Right renal pelvis (tissue), 4 donors: ENCODE measurements at places on chromosomes 7 and 10. TPM values are rescaled to one million over a fixed set of nuclear protein-coding genes. Genes with fewer than 3 reads are reported as not detected.

DNA sequence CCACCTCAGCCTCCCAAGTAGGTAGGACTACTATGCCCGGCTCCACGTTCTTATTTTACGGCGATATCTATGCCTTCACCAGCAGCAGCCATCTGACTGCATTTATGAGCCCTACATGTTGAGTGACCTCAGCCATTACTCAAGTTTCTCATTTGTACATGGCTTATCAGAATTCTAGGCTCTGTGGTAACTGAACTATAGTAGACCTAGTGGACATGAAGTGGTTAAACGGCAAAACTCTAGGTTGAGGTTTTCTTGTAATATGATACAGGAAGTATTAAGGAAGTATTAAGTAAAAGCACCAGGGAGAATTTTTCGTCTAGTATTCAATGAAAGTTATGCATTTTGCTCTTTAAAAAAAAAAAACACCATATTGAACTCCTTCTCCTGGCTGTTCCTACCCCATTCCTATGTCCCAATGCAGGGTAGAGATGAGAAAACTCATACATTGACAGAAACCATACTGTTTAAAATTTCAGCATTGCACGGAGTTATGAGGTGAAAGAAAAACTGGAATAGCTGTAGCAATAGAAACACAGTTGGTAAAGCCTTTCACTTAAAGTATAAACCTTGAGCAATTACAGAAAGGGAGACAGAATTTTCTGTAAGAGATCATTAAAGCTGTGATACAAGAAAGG lies 39.8 kb upstream of the EPC1 start:
- no peak for DNase-seq

DNA sequence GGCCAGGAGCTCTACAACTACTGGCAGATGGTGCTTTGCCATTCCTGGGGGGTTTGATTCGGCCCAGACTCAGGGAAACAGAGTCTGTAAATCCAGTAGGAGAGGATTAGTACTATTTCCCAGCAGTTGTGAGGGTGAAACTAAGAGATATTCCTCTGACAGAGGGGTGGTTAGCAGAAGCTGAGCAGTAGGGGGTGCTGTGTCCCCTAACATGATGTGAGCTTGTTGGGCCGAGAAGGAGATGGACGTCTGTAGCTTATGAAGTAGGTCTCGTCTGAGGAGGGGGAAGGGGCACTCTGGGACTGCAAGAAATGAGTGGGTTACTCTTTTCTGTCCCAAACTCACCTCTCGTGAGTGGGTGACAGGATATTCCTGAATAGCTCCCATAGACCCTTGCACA lies 179.2 kb upstream of the MBL2 start:
- DNase-seq, result peak; percentile 52

DNA sequence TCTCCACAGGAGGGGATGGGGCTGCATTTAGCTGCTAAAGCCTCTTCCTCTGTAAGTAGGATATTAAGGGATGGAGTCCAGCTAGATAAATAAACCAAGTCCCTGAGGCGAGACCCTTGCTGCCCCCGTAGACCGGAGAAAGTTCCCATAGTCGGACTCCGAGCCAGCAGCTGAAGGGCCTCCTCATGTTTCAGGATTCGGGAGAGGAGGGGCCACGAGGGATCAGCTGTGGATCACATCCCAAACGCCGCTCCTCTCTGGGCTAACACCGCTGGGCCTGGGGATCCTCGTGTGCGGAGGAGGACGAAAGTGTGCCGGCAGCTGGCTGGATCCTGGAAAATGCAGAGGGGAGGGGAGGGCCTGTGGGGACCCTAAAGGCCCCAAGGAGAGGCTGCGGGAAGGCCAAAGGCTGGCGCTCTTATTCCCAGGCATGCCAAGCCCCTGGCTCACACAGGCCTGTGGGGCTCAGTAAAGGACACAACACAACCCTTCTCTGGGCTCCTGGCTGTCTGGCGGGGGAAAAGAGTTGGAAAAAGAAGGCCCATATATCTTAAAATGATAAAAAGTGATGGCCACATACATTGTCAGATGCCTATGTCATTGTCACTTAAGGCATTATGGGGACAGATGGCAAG lies 82.5 kb upstream of the TMEM72 start:
- peak; percentile 81 for DNase-seq

DNA sequence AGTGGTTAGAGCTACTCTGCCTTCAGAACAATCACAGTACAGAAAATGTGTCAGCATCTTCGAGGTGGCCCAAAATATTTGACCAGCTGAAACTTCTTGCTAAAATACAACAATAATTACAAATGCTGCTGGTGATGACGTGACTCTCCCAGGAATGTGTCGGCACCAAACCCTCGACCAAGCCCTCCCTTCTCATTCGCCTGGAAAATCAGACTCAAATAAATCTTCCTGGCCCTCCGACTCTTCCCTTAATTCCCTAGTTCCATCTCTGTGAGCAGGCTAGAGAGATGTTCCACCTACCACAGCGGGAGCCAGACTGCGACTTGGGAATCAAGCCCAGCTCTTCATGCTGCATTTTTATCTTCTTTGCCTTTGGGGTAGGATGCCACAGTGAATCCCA lies 4.1 kb downstream of the PRSS2 start:
- no peak for DNase-seq

GRCh38 chr7:158910254-158911053 lies 54.1 kb downstream of the DYNC2I1 start:
- DNase-seq, result no peak

DNA sequence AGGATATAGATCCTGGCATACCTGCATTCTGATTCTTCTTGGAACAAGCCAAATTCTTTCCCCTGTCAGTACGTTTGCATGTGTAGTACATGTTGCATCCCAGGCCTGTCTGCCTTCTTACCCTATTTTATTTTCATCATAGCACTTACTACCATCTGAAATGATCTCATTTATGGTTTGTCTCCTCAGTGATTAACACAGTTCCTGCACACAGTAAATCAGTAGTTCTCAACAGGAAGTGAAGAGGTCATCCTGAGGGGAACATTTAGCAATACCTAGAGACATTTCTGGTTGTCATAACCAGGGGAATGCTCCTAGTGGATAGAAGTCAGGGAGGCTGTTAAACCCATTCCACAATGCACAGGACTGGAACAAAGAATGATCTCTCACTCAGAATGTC lies 38.2 kb upstream of the SLC26A4 start:
- no peak for DNase-seq

DNA sequence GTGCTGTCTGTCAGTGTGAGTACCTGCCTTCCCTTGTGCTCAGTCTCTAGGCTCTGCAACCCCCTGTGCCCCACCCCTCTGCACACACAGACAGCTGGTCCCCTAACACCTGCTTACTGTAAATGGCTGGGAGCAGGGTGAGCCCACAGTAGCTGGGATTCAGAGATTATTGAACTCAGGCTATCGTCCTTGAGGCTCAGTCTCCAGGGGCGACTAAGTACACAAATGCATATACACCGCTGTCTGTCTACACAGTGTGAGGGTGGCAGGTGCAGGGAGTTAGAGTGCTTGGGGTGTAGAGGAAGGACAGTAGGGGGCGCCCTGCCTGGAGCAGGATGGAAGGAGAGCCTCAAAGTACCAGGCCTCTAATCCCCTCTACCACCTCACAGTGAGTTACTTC lies 12.9 kb downstream of the UPP1 start:
- no peak for DNase-seq

GRCh38 chr7:133830081-133830480 lies 297.1 kb upstream of the LRGUK start:
- no peak for DNase-seq

DNA sequence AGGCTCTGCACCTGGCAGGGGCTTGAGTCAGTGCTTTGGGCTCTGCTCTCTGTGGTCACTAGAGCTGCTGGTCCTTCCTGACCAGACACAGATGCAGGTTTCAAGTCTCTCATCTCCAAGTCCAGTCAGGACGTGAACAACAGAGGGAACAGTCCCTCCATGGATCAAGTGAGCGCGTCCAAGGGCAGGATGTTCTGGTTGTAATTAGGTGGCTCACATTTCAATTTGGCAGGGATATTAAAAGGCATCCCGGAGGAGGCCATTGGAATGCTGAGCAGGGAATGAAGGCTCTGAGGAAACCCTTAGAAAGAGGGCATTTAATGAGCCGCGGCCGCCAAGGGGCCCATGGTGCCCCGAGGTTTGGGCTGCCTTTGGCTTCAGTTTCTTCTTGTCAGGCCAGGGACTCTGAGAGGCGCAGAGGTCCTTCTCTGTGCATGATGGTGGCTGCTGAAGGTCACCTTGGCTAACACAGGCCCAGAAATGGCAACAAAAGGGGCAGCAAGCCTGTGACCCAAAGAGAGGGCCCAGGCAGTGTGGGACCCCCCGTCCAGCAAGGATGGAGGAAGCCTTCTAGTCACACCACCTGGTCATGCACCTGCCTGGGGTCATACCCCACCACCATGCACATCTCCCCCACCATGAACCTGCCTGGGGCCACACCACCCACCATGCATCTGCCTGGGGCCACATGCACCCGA lies 30.7 kb upstream of the INPP5A start:
- DNase-seq, result no peak

DNA sequence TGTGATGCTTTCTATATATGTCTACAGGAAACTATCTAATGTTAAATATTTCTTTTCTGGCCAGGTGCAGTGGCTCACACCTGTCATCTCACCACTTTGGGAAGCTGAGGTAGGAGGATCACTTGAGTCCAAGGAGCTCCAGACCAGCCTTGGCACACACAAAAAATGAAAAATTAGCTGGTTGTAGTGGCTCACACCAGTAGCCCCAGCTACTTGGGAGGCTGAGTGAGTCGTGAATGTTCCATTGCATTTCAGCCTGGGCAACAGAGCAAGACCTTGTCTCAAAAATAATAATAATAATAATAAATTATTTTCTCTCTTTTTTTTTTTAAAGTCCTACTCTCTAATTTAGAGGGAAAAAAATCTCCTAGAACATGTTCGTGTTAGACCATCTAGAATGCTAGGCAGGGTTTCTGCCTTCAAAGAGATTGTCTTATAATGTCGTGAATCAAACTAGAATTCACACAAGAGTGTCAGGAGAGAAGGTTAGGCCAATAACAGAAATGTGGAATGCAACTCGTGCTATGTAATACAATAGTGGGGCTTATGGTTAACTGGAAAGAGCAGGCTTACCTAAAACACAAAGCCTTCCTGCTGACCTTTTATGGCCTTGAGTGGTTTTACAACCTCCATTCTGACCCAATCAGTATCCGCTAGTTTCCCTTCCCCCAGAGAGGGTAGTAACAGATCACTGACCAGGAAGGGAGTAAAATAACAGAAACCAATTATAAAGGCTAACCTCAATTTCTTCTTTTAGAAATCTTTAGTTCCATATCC lies 46.3 kb downstream of the MYOF start:
- DNase-seq, result no peak

- no peak for DNase-seq
Observed at GRCh38 chr10:10589540-10590303, 427.9 kb upstream of the CELF2 start.

GRCh38 chr7:12423997-12424745 lies 20.5 kb upstream of the VWDE start:
- DNase-seq, result no peak

- no peak for DNase-seq
Observed at GRCh38 chr7:92634205-92634604, 44.0 kb upstream of the FAM133B start.

DNA sequence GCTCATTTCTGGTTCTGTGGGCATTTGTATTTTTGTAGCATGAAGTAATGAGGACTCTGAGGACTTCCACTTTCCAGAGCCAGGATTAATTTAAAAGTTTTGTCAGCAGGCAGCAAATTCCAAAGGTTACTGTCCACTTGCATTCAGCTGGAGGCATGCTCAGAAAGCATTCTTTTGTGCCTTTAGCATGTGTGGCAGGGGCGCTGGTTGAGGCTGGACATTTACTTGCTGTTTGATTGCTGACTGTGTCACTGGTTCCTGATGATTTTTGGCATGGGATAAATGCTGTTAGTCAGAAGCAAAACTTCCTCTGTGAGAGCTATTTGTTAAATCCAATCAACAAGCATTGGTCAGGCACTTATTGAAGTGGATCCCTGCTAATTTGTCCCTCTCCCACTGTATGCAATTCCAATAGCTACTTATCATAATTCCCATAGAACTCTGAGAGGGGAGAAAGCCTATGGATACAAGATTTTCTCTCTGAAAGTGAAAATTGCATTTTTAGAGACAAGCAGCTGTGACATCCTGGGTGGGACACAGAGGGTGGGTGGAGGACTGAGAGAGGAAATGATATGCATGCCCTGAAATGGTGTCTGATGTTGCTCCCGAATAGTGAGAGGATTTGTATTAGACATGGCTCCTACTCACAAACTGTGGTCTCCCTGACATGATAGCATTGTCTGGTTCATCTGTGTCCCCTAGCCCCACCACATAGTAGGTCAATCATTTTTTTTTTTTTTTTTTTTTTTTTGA lies 161.2 kb upstream of the WDR11 start:
- DNase-seq, result no peak

DNA sequence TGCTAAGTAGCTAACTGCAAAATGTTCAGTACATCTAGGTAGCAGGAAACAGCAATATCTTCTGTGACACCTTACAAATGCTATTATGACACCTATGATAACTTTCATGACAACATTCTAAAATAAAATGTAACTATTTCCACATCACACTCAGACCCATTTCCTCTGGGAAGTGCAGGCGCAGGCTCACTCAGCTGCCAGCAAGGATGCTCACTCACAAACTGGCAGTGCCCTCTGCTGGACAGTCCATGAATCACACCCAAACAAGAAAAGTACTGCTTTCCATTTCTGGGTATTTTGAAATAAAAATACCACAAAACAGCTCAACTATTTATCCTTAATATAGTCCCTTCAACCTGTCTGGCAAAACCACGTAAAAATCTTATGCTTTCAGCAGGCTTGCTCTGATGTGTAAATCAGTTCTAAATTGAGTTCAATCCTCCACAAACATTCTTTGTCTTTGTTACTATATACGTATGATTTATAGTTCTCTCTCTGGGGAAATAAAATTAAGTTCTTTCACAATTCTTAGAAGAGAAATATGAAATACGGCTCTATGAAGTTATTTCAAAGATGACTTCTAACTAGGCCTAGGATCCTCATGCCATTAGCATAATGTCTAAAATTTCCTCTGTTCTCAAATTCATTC lies 176.6 kb downstream of the PARD3 start:
- peak; percentile 74 for DNase-seq

DNA sequence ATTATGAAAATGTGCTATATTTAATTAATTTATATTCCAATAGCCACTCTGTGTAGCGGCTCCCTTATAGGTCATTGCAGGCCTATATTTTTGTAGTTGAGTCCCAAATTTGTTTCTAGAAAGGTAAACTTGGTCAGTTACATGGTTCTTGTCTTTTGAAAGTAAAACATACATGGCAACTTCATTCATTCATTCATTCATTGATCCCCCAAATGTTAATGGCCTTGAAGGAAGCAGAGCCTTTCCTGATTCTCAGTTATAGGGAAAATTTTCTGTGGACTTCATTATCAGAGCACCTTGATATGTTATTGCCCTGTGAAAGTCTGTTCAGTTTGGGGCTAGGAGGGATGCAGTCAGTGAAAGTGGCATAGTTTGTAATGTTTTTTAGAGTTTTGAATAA lies 2.9 kb downstream of the BLVRA start:
- no peak for DNase-seq

ATOH7 gene
- polyA plus RNA-seq, result 1.4 TPM

TMEM176B gene
- polyA plus RNA-seq, result 74.1 TPM

CACNB2 gene
- 3.3 TPM for polyA plus RNA-seq

GPR26 gene
- not detected for polyA plus RNA-seq

LAMB4 gene
- polyA plus RNA-seq, result 4.3 TPM

PTPN20 gene
- polyA plus RNA-seq, result 4.2 TPM

SPDYE2B gene
- 0.32 TPM for polyA plus RNA-seq

TFEC gene
- 44.0 TPM for polyA plus RNA-seq

SPDYE5 gene
- polyA plus RNA-seq, result 1.9 TPM
